Cerebellum (tissue), 4 donors: ENCODE measurements at places on chromosomes 12 and 14. TPM values are rescaled to one million over a fixed set of nuclear protein-coding genes. Genes with fewer than 3 reads are reported as not detected.

GRCh38 chr12:109201496-109201885, 85.1 kb downstream of the ACACB start:
- DNase-seq = no peak

DNA sequence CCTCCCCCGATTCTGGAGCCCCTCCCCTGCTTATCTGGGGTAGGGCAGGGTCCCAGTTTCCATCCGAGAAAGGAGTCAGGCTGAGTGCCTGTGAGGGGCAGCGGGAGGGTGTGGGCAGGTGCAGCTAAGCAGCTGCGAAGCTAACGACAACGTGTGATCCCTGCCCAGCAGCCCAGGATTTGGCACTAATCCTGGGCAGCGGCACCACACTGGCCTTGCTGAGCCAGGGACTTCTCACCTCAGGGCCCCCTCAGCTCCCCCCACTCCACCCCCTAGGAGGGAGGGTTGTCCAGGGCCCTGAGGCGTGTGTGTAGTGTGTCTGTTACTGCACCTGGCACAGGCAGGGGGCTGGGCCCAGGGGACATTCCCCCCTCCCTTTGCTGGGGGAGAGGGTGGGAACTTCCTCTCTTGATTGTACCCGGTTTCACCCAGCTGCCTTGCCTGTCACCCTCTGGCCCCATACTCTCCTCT, 1.8 kb downstream of the SMIM41 start:
- DNase-seq = no peak

- DNase-seq = no peak
Observed at GRCh38 chr14:36773558-36773957, 111.9 kb downstream of the PAX9 start.

GRCh38 chr12:112714166-112714710, 77.3 kb upstream of the RPH3A start:
- no peak for DNase-seq

GRCh38 chr14:40838601-40839000, 768.1 kb upstream of the LRFN5 start:
- no peak for DNase-seq

DNA sequence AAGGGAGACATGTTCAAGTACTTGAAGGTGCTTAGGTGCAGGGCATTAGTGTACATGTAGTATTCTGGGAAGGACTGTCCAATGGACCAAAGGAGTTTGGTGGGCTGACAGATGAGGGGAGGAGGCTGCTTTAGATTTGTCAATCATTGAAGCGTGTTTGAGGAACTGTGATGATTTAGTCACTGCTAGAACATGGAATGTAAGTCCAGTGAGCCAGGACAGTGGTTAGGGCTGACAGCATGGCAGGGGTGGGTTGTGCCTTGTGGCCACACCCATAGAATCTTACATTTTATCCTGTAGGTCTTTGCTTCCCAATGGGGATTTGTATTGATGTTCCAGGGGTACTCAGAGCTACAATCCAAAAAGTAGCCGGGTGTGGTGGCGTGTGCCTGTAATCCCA, 24.6 kb downstream of the DIP2B start:
- no peak for DNase-seq

- no peak for DNase-seq
Observed at GRCh38 chr12:25324861-25325260, 74.1 kb upstream of the KRAS start.

DNA sequence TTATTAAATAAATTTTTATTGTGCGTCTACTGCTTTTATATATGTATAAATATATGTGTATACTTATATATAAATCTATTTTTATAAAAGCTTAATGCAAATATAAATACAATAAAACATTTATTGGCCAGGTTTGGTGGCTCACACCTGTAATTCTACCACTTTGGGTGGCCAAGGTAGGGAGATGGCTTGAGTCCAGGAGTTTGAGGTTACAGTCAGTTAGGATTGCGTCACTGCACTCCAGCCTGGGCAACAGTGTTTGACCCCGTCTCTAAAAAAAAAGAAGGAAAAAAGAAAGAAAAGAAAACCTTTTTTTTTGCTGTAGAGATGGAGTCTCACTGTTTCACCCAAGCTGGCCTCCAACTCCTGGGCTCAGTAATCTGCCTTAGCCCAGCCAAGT, 20.9 kb downstream of the ACTR6 start:
- no peak for DNase-seq

GRCh38 chr12:64691227-64691794, 67.9 kb downstream of the GNS start:
- no peak for DNase-seq

DNA sequence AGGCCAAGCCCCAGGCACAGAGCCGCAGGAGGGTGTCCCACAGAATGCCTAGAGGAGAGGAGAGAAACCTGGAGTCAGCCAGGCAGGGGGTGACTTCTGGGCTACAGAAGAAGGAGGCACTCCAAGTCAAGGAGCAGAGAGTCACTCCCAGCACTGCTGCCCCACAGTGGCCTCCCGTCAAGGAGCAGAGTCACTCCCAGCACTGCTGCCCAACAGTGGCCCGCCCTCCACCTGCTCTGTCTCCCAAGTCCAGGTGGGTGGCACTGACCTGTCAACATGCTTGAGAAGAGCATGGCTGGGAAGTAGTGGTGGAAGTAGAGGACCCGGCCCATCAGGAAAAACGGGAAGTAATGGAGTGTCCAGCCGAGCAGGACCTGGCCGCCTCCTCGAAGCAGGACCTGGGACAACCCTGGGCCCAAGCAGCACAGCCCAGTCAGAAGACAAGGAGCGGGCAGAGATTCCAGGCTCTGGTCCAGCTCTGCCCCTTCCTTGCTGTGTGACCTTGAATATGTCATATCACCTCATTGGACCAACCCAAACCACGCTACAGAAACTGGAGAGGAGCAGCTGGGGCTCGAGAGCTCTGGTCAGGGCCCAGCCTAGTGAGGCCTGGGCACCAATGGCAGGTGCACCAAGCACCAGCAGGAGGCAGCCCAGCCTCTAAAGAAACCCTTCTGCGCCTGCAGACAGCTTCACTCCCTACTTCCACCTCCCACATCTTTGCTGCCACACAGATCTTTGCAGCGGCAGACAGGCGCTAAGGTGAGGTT, 7.6 kb upstream of the NGB start:
- DNase-seq = no peak

DNA sequence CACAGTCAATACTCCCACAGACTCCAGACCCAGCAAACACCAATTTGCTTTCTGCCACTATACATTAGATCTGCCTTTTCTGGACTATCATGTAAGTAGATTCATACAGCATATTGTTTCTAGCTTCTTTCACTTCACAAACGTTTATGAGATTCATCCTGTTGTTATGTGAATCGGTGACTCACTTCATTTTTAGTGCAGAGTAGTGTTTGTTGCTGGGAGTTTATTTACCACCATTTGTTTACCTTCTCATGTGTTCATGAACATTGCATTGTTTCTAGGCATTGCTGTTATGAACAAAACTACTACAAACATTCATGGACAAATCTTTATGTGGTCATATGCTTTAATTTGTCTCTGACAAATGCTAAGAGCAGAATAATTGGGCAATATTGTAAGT, 807.8 kb upstream of the TMEM132C start:
- DNase-seq = no peak

- peak; percentile 36 for DNase-seq
Observed at GRCh38 chr12:54385251-54385914, 850 bp upstream of the ZNF385A start.

- DNase-seq = no peak
Observed at GRCh38 chr14:97101561-97101960, 304.4 kb downstream of the VRK1 start.

- no peak for DNase-seq
Observed at GRCh38 chr12:74984631-74985030, 225.0 kb downstream of the KCNC2 start.

DNA sequence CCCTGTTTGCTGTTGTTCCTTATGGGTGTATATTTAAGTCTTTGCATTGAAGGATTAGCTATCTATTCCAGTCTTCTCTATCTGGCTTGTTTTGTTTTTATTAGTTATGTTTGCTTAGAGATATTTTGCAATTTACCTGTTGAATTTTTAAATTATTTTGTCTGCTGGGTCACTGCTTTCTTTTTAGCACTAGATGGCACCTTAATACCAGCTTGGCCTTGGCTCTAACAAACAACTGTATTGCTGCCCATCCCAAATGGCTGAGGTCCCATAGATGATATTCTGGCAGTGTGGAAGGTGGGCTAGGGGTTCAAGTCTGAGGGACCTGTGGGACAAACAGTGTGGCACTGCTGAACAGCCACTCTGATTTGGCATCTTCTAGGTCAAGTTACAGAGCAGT, 144.0 kb upstream of the FBXO33 start:
- DNase-seq = no peak

Gene PRH2
- 0.64 TPM for total RNA-seq

Gene NPFF
- total RNA-seq = not detected

Gene NTS
- total RNA-seq = 1.2 TPM

Gene REC8
- 37.9 TPM for total RNA-seq

Gene ERBB3
- total RNA-seq = 4.7 TPM

Gene KLRG1
- total RNA-seq = 10.5 TPM

Gene TMEM132C
- 21.4 TPM for total RNA-seq

Gene GALNT9
- 23.1 TPM for total RNA-seq

Gene PMCH
- total RNA-seq = not detected
